ENCODE measurements at places on chromosomes 11 and 22.
A peak's percentile ranks its signal among the peaks of the same experiment; 100 is the strongest.

GRCh38 chr11:34423300-34423699 is 15.4 kb upstream of the CAT start:
- DNase-seq: no peak

DNA sequence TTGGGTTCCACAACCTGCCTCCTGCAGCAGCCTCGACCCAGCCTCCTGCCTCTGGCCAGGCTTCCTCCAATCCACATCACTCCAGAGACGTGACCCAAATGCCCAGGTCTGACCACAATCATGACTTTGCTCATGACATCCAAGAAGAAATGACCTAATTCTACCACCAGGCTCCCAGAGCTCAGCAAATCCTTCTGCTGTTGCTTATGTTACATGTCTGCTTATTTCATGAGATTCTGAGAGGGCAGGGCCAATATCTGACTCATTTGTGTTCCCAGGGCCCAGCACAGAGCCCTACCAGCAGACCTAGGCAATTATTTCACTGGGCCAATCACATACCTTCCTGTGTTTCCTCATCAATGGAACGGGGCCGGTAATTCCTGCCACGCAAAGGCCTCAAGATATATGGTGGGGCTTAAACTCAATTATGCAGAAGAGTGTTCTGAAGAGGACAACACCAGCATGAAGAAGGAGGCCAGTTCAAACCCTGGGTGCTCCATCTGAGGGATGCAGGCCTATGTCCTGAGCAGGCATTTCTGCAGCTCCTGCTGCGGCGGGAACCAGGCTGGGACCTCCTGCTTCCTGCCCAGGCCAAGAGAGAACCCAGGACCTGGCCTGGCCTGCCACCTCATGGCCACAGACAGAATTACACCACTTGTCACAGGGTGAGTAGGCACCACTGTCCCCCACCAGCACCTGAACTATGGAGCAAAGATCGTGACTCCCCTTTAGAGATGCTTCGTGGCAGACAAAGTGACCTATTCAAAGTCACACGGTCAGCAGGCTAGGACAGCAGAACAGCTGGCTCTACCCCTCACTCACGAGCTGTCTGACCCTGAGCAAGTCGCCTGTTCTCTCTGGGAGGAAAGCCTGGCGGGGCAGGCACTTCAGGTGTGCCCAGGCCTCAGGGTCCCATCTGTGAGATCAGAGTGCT is 5.9 kb downstream of the CENPM start:
- DNase-seq: peak; percentile 76

DNA sequence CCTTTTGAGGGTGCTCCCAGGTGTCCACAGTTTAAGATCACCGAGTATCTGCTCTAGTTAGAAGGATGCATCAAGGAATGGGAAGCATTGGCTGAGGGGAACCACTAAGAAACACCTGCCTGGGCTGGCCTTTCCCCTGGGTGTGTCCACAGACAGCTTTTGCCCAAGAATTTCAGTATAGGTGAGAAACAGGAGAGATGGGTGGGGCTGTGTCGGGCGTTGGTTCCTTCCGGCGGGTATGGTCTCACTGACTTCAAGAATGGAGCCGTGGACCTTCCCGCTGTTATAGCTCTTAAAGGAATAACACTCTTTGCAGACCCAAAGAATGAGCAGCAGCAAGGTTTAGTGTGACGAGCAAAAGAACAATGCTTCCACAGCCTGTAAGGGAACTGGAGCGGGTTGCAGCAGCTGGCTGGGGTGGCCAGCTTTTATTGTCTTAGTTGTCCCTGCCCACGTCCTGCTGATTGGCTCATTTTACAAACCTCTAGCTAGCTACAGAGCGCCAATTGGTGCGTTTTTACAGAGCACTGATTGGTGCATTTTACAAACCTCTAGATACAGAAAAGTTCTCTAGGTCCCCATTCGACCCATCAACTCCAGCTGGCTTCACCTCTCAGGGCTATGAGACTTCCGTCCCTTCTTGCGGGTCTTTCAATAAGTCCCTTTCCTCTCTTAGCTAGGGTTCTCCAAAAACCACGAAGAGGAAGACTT is 2.4 kb downstream of the FADS1 start:
- DNase-seq: no peak

DNA sequence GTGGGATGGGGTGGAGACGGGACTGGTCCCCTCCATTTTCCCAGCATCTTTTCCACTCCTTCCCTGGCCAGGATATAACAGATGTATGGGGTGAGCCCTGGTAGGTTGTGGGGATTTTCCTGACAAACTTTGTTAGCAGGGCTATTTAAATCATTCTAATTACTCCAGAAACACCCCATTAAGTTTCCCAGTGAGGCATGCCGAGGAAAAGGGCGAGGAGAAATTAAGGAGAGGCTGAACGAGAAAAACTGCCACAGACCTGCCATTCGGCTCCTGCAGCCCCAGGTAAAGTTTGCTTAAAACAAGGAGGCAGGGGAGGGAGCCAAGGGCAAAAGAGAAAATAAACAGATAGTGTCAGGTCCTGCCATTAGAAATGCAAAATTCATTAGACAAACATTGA is 428.2 kb downstream of the BUD13 start:
- no peak for DNase-seq

DNA sequence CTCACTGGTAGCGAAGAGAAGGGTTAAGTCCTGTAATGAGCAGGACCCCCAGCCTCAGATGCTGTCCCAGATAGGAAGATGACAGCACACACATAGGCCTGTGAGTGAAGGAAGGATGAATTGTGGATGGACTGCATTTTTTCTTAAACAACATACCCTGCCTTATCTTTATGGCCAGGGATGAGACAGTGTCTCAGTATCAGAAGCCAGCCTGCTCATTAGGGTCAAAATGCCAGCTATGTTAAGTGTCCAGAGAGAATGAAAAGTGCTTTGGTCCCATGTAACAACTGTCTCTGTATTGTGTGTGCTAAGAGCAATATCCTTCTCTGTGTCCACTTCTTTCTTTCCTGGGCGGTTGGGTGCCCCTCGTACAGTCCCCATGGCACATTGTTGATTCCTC is 30.2 kb downstream of the PPFIBP2 start:
- no peak for DNase-seq

DNA sequence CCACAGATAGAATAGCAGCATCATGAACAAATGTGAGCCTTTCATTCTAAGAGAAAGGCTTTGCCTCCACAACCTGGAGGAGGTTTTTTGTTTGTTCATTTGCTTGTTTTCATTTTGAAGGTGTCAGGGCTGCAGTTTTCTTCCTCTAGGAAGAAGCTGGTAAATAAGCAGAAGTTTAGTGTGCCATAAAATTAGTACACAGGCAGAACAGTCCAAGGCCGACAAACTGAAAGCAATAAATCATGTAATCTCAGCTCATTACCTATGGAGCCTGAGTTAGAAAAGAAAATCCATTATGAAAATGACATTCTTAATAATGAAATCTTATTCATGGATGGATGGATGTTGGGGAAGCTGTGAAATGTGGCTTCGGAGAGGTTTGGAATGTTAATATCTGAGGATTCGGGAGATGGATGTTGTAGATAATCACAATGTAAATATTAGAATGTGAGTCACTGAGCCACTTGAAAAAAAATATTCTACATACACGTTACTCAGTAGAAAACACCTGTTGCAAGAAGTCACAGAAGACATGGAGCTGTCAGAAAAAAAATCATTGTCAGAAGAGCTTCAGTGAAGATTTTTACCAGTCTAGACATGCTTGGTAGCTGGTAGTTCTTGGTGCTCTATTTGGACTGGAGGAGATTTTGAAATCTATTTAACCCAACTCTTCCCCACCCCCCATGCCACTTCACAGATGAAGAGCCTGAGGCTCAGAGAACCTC is 15.0 kb upstream of the ZDHHC13 start:
- no peak for DNase-seq

- DNase-seq: no peak
These were observed 53.1 kb upstream of the SHISAL1 start for GRCh38 chr22:44365832-44366231.

DNA sequence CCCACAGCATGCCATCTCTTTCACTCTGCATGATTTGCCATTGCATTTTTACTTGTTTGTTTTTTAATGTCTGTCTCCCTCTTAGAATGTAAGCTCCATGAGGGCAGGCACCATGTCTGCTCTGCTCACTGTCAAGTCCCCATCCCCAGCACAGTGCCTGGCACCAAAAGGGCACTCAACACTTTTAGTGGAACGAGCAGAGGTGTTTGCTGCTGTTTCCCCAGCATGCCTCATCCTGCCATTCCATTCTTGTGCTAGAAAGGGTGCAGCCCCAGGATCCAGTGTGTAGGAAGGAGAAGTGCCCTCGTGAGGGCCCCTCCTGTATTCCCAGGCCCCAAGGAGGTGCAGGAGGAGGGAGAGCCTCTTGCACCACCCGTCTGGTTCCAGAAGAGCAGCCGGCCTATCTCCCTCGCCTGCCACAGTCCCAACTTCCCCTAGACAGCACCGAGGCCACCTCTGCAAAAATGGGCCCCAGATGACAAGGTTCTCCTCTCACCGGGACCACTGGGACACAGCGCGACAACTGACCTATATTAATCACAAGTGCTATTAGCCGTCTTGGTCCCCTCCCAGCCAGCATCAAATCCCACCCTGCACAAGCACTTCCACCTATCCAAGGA is 33.3 kb upstream of the CACNG2 start:
- no peak for DNase-seq

GRCh38 chr22:47189056-47189916 is 426.8 kb downstream of the TBC1D22A start:
- no peak for DNase-seq

DNA sequence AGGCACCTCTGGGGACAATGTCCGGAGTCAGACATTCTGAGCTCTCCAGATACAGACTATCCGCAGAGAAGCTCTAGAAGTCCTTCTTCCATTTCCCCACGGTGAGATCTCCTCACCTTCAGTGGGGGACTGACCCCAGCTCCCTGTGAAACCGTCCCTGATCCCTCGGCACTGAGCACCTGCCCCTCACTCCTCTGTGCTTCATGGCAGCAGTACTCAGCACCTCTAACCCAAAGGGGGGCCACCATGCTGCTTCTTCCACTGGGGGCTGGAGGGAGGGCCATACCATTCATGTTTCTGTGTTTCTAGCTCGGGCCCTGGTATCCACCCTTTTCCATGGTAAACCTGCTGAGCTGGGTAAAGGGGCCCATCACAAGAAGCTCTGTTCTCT is 321.7 kb downstream of the BRD1 start:
- no peak for DNase-seq

DNA sequence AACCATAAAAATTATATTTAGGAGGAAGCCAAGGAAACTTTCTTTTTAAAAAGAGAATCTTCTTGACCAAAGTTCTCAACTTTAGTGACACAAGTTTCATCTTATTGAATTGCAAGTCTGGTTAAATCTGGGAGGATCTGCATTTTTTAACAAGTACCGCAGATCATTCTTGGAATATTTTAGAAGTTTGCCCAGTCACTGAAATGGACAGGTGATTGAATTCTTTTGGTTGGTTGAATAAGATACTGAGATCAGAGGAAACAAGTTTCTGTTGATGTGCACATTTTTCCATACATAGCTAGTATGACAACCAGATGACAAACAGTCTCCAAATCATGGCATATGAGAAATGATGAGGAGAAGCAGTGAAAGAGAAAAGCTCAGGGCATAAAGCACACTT is 50.2 kb downstream of the SLN start:
- DNase-seq: no peak

DNA sequence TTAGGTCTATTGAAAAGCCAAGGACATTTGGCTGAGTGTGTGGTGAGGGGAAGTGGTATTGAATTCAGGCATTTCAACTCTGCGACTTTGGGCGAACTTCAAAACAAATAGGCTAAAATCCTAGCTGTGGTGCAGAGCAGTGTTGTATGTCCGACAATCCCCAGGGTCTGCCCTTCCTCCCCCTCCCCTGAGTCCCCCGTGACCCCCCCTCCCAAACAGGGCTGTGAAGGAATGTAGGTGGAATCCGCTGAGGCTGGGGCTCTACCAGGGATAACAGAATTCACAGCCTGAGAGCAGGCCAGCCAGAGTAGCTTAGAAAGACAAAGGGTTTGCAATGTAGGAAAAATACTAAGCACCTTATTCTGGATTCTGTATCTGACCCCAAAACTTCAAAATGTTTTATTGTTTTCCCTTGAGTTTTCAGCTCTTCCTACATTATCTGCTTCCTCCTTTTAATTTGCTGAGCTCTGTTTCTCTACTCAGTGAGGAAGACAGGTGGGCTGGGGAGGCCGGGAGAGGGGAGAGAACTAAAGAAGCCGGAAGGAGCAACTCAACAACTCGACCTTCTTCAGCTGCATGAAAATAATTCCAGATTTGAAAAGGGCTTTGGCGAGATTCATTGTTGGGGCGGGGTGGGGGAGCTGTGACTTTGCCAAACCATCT is 315.2 kb downstream of the BLID start:
- no peak for DNase-seq

DNA sequence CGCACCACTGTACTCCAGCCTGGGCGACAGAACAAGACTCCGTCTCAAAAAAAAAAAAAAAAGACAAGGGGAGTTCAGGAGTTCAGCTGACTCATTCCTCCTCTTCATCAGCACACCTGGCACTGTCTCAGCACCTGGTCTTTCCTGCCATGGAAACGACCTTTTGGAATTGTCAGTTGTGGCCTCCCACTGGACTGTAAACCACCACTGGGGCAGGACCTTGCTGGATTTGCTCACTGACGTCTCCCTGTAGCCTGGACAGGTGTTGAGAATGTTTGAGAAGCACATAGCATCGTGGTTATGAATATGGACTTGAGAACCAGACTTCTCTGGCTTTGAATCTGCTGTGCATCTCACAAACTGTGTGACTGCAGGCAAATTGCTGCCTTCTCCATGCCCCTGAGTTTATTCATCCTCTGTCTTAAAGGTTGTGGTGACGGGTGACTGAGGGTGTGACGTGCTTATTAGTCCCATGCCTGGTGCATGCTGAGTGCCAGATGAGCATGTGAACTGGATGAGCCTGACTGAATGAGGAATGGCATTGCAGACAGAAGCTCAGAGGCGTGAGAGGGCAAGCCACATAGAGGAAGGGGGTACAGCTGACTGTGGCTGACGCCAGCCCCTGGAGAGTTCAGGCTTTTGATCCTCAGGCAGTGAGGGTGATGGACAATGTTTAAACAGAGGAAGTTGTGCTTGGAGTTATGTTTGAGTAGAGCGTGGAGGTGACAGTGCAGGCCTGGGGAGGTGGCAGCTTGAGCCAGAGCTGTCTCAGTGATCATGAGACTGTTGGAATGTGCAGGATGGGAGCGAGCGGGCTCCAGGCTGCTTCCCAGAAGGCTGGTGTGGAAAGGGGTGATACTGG is 12.7 kb downstream of the TOM1 start:
- no peak for DNase-seq
